ENCODE measurements at places on chromosomes 2 and 18.
A peak's percentile ranks its signal among the peaks of the same experiment; 100 is the strongest.

GRCh38 chr2:120751553-120751952, 15.9 kb downstream of the GLI2 start:
- H3K4me1 ChIP-seq = peaks cover 39% of the 10 kb centered on the region
- no peaks in the 10 kb centered on the region for H3K27me3 ChIP-seq
- peak; percentile 41 for DNase-seq
- no peaks in the 10 kb centered on the region for H3K36me3 ChIP-seq
- no peak overlapping the region for H3K27ac ChIP-seq

DNA sequence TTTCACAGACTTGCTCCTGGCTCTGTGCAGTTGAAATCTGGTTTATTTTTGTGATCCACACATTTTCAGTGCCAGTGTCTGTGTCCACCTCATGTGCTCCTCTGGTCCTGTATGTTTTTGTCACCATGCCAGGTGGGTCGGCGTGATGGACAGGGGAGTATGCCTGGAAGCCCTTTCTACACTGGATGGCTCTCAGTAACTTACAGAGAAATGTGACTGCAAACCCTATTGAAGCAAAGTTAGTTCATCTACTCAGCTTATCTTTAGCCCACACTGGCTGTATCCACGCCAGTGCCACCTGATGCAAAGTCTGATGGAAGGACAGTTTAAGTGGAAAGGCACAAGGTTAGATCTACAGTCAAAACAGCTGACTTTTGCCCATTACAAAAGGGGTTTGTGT, 4.3 kb downstream of the IMPA2 start:
- DNase-seq = no peak
- no peaks in the 10 kb centered on the region for H3K36me3 ChIP-seq
- no peaks in the 10 kb centered on the region for H3K4me1 ChIP-seq
- H3K27ac ChIP-seq = no peak overlapping the region
- no peaks in the 10 kb centered on the region for H3K27me3 ChIP-seq
- no peak overlapping the region for H3K4me3 ChIP-seq

- no peaks in the 10 kb centered on the region for H3K36me3 ChIP-seq
- no peak overlapping the region for H3K4me3 ChIP-seq
- no peak overlapping the region for H3K27ac ChIP-seq
Measured at GRCh38 chr2:62452701-62453454, 53.1 kb downstream of the TMEM17 start.

GRCh38 chr2:36473230-36473629, 117.7 kb downstream of the CRIM1 start:
- DNase-seq = no peak
- no peak overlapping the region for H3K27ac ChIP-seq
- H3K4me1 ChIP-seq = peaks cover 48% of the 10 kb centered on the region
- peaks cover 89% of the 10 kb centered on the region for H3K36me3 ChIP-seq
- H3K27me3 ChIP-seq = no peaks in the 10 kb centered on the region

- peak; percentile 55 for DNase-seq
- no peaks in the 10 kb centered on the region for H3K27me3 ChIP-seq
- H3K27ac ChIP-seq = no peak overlapping the region
- no peaks in the 10 kb centered on the region for H3K36me3 ChIP-seq
Measured at GRCh38 chr2:30694286-30695055, 112.8 kb downstream of the CAPN13 start.

- H3K4me1 ChIP-seq = no peaks in the 10 kb centered on the region
- H3K27me3 ChIP-seq = no peaks in the 10 kb centered on the region
- H3K4me3 ChIP-seq = no peak overlapping the region
- no peaks in the 10 kb centered on the region for H3K36me3 ChIP-seq
Measured at GRCh38 chr2:225276207-225276606, 123.3 kb upstream of the NYAP2 start.

- DNase-seq = no peak
- H3K27ac ChIP-seq = no peak overlapping the region
- no peak overlapping the region for H3K4me3 ChIP-seq
- no peaks in the 10 kb centered on the region for H3K4me1 ChIP-seq
- H3K36me3 ChIP-seq = no peaks in the 10 kb centered on the region
Measured at GRCh38 chr18:6576718-6577375, 152.7 kb upstream of the ARHGAP28 start.

DNA sequence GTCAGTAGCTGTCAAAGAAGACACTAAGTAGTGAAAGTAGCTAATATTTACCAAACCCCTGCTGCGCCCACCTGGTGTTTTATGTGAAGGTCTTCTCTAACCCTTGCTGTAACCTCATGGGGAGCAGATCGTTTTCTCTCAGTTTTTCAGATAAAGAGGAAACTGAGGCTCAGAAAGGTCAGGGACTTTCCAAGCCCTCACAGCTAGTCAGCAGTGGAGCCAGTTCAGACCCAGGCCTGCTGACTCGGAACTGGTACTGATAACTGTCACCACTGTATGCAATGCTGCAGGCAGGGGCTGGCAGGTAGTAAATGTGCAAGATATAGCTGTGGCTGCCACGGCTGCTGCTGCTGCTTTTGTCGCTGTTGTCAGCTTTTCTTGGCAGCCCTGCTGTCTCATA, 69.1 kb downstream of the LRRFIP1 start:
- no peaks in the 10 kb centered on the region for H3K27me3 ChIP-seq
- DNase-seq = no peak
- no peak overlapping the region for H3K4me3 ChIP-seq
- peaks cover 52% of the 10 kb centered on the region for H3K4me1 ChIP-seq
- peak overlapping the region; percentile 92 for H3K27ac ChIP-seq

DNA sequence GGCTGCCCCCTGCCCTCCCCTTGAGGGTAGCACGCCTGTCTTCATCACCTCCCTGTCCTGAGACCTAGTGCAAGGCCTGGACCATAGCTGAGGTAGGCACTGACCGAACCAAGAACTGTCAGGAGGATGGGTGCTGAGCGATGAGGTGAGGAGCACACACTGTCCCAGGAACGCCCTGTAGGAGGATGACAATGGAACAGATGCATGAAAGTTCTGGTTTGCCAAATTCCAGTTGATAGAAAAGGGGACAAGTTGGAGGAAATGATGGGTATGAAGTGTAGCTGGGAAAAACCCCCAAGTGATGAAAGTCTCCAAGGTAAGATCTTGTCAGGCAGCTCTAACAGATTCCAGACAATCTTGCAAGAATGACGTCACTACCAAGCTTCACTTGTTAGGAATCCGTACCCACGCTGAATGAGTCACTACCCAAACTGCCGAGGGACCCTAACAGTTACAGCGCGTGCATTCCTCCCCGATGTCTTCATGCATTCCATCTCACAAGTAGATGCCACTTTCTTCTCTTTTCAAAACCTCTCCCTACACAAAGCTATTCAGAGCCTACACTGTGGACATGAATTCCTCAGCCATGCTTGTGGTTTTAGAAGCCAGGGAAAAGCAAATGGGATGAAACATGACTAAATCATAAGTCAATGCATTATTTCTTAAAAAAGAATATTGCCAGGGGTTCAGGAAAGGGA, 27.6 kb downstream of the MRPL33 start:
- peaks cover 49% of the 10 kb centered on the region for H3K4me1 ChIP-seq
- H3K27ac ChIP-seq = peak overlapping the region; percentile 94
- H3K4me3 ChIP-seq = peak overlapping the region; percentile 25
- H3K27me3 ChIP-seq = no peaks in the 10 kb centered on the region
- DNase-seq = peak; percentile 100

GRCh38 chr2:174959787-174960186, 45.4 kb downstream of the CHN1 start:
- H3K4me3 ChIP-seq = no peak overlapping the region
- DNase-seq = peak; percentile 8
- no peaks in the 10 kb centered on the region for H3K27me3 ChIP-seq
- H3K36me3 ChIP-seq = no peaks in the 10 kb centered on the region
- H3K4me1 ChIP-seq = no peaks in the 10 kb centered on the region
- no peak overlapping the region for H3K27ac ChIP-seq

DNA sequence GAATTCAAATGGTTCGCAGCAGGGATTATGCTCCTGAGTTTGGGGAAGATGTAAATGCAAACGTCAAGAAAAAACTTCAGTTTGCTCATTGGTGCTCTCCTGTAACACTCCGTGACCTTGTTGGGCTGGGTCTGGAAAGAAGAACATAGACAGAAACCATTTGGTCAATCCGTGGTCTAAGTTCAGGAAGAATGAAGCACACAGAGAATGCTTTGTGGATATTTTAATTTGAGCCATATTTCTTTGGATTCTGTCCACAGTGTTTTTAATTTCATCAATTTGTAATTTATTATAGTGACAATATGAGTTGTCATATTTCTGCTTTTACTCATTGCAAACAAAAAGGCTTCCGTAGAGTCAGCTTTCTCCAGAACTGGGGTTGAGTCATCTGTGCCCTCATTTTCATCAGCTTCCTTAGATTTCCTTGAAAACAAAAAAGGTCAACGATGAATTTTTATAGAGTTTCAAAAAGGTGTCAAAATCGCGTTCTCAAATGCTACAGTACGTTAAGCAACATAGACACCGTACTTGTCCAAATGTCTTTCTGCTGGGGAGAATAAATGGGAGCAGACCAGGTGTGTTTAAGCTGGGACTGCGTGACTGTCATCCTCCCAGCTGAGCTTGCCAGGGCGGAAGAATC, 606.4 kb downstream of the RNF144A start:
- DNase-seq = peak; percentile 82
- H3K27me3 ChIP-seq = no peaks in the 10 kb centered on the region
- H3K27ac ChIP-seq = peak overlapping the region; percentile 28
- peak overlapping the region; percentile 38 for H3K4me3 ChIP-seq
- H3K36me3 ChIP-seq = no peaks in the 10 kb centered on the region
- H3K4me1 ChIP-seq = peaks cover 23% of the 10 kb centered on the region

GRCh38 chr2:43950383-43951008, 45.3 kb downstream of the LRPPRC start:
- H3K4me1 ChIP-seq = no peaks in the 10 kb centered on the region
- H3K4me3 ChIP-seq = no peak overlapping the region
- peaks cover 71% of the 10 kb centered on the region for H3K36me3 ChIP-seq

DNA sequence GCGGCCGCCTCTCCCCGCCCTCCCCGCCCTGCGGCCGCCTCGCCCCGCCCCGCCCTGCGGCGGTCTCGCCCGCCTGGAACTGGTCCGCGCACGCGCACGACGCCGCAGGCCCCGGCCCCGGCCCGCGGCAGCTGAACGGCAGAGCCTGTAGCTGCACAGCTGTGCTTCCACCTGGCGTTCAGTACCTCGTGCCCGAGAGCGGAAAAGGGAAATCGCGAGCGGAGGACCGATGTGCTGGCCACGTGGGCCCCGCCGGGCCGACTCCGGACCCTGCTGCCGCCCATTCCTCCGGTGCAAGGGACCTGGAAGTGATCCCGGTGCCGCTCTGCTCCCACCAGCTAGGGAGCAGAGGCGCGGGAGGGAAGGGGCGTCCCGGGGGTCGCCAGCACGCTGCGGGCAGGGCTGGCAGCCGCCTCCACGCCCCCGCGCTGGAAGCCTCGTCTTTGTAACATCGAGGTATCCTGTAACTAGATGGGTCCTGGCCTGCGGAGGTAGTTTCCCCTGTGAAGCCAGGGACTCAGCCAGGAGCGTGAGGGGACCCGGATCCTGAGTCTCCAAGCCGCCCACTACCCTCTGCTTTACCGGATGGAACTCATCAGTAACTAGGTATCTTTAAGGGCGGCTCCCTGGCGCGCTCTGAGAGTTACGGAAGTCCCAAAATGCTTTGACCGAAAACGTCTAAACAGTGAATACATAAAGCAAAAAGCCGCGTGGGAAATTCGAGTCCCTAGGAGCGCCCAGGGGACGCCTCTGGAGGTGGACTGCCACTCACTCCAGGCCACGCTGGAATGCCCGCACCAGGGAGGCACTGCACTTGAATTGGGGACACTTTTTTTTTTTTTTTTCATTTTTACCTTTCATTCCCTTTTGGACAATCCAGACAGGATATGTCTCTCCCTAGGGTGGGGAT, 704 bp upstream of the ODC1 start:
- peaks cover 15% of the 10 kb centered on the region for H3K4me1 ChIP-seq
- peak overlapping the region; percentile 73 for H3K4me3 ChIP-seq
- peak; percentile 72 for DNase-seq
- peak overlapping the region; percentile 82 for H3K27ac ChIP-seq
- H3K36me3 ChIP-seq = peaks cover 9% of the 10 kb centered on the region
- no peaks in the 10 kb centered on the region for H3K27me3 ChIP-seq

DNA sequence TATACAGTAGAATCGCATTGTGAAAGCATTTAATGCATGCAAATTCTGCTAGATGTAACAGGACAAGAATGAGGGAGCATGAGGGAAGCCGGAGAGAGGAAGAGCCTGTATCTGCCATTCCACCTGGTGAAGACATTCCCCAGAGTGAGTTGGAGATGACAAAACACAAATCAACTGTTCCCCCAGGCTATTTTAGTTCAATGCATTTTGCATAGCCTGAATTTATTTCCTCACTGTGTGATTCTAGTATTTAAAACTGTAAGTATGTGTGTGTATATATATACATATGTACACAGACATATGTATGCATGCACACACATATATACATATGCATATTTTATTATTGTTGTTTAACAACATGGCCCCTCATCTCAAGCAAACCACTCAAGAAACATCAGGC, 54.7 kb downstream of the CCDC68 start:
- H3K27ac ChIP-seq = no peak overlapping the region
- H3K27me3 ChIP-seq = no peaks in the 10 kb centered on the region
- no peak overlapping the region for H3K4me3 ChIP-seq
- peaks cover 19% of the 10 kb centered on the region for H3K4me1 ChIP-seq
- no peak for DNase-seq
